Activated CD4-positive, CD25-positive, alpha-beta regulatory T cell treated with anti-CD3 and anti-CD28 coated beads, Interleukin-2, amount 50 U/mL, for 72 hours (primary cell): ENCODE measurements at places on chromosomes 16 and 17.

GRCh38 chr16:84299734-84300440 lies 5.2 kb downstream of the WFDC1 start:
- no peak for DNase-seq

DNA sequence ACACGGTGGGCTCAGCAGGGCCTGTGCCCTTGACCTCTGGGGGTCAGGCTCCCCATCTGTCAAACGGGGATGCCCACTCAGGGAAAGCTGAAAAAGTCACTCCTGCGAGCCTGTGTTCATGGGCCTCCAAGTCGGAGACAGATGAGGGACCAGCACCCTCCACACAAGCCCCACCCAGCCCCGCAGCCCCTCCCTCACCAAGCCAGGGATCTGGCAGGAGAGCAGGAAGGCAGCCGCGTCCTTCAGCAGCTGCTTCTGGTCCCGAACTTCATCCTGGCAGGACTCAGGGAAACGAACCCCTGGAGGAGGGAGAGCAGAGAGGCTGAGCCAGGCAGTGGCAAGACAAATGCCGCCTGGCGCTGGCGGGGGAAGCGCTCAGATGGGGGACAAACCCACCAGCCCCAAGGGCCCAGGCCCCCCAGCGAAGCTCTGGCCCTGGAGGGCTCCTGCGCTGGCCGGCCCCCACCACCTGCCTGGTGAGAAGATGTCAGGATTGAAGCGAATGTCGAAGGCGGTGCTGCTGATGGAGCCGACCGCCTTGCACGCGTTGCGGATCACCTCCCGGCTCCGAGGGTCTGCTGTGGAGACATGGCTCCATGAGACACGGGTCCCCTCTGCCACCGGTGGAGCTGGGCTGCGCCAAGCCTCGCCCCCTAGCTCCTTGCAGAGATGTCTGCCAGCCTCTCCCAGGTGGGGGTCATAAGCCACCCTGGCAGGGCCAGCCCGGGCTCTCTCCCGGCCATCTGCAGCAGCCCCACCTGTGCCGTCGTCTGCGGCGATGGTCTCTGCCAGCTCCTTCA lies 15.4 kb downstream of the CLUH start:
- no peak for DNase-seq

GRCh38 chr16:70444249-70445063 lies 5.6 kb upstream of the ST3GAL2 start:
- DNase-seq: no peak

DNA sequence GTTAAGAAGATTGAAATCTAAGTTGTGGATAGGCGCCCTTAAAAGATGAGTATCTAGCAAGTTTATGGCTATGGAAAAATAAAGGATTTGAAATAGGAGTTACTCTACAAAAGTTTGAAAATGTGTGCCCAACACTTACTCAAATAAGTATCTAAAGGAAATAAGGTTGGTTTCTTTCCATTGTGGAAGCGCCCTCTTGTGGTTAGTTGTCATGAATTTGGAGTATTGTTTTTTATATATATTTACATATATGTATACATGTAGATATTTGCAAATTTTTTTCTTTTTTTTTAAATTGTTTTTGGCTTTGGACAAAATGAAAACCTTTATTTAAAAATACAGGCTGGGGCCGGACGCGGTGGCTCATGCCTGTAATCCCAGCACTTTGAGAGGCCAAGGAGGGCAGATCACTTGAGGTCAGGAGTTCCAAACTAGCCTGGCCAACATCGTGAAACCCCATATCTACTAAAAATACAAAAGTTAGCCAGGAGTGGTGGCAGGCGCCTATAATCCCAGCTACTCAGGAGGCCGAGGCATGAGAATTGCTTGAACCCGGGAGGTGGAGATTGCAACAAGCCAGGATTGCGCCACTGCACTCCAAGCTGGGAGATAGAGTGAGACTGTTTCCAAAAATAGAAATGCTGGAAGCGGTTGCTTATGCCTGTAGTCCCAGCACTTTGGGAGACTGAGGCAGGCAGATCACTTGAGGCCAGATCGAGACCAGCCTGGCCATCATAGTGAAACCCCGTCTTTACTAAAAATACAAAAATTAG lies 24.0 kb upstream of the VPS4A start:
- no peak for DNase-seq

- no peak for DNase-seq
Observed at GRCh38 chr17:76528528-76529223, 8.8 kb downstream of the CYGB start.

DNA sequence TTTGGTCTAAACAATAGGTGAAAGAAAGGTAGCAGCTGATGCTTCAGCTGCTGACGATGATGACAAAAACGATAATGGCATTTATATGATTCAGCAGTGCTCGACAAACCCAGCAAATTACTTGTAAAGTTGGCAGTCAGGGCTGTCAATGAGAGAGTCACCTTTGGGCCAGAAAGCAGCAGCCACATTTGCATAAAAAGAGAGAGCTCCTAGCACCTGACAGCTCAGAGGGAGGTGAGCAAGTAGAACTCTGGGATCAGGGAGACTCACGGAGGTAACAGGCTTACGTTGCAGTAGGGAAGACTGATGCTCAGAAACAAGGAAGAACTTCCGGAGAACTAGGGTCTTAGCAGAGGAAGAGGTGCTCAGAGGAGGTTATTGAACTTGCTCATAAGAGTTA lies 291.9 kb upstream of the ZFHX3 start:
- no peak for DNase-seq
